ENCODE measurements at places on chromosomes 2 and 18.

DNA sequence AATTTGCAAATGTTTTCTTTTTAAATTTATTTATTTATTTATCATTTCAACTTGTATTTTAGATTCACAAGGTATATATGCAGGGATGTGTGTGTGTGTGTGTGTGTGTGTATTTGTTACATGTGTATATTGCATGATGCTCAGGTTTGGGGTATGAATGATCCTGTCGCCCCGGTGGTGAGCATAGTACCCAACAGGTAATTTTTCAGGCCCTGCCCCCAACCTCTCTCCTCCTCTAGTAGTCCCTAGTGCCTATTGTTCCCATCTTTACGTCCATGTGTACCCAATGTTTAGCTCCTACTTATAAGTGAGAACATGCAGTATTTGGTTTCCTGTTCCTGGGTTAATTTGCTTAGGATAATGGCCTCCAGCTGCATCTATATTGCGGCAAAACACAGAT lies 33.0 kb upstream of the KIF5C start:
- no peak for DNase-seq

DNA sequence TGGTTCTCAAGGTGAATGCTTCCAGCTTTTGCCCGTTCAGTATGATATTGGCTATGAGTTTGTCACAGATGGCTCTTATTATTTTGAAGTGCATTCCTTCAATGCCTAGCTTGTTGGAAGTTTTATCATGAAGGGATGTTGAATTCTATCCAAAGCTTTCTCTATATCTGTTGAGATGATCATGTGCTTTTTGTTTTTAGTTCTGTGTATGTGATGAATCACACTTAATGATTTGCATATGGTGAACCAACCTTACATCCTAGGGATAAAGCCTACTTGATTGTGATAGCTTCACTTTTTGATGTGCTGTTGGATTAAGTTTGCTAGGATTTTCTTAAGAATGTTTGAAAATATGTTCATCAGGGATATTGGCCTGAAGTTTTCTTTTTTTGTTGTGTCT lies 112.1 kb downstream of the MBD2 start:
- DNase-seq = peak; percentile 89

DNA sequence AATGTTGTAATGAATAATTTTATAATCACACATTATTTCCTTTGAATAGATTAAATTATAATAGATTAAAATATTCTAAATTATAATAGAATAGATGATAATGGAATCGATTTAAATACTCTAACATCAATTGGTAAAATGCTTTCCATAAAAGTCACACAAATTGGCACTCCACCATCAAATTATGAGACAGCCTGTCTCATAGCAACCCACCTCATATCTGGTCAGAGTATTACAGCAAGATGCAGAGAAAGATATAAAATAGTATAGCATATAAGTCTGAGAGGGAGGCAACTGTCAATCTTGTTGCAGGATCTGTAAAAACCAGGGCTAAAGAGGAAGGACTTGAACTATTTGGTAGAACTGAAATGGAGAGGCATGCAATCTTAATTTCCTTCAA lies 98.4 kb upstream of the NCKAP5 start:
- DNase-seq = no peak

- DNase-seq = no peak
These were observed 134.9 kb downstream of the SOX11 start for GRCh38 chr2:5826979-5827655.

DNA sequence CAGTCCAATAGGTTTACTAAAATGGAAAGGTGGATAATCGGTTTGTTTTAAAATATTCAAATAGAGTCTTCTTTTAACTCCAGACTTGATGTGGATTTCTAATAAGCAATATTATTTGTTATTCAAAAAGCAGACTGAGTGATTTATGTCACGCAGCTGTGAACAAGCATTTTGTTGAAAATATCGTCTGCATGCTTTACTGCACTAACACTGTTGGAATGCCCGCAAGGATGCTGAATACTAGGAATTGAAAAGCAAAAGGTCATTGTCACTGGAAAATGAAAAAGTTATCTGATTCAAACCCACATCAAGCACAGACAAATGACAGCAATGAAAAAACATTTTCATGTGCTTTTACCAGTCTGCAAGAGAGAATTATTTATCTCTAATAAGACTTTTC lies 31.1 kb downstream of the CHN1 start:
- DNase-seq = no peak

DNA sequence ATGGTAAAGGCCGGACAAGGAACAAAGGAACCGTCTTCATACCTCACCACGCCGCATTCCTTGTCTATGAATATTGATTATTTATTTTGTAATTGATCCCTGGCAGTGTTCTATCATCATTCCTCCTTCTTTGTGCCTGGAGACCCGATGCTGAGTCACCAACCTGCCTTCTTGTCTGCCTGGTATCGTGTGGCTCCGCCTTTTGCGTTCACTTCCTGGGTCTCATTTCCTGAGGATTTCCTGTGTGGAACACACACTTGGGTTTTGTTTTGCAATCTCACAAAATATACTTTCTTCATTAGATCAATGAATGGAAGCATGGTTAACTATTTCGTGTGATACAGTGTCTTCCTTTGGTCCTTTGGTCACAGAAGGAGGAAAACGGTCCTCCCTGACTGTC lies 95.5 kb upstream of the SNTG2 start:
- no peak for DNase-seq

GRCh38 chr2:100289020-100289419 lies 33.3 kb downstream of the LONRF2 start:
- no peak for DNase-seq

- no peak for DNase-seq
These were observed 158.5 kb downstream of the GALNT3 start for GRCh38 chr2:165635532-165635931.

GRCh38 chr2:4556135-4556896 lies 852.9 kb downstream of the DCDC2C start:
- no peak for DNase-seq

DNA sequence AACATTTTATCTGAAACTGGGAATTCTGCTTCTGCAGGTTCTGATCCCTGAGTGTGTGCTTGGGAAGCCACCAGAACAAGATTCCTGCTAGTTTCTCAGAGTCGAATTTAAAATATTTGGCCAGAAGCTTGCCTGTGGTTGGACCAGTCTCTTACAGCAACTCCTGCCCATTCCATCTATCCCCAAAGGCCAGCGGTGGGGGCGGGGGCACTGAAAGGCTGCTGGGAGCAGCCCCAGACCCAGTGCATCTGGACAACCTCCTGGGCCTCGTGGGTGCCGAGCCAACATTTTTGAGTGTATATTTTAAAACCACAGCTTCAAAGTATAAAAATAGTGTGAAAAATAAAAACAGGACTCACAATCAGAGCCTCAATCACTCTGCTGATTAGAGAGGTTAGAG lies 38.6 kb upstream of the ZFP36L2 start:
- DNase-seq = peak; percentile 53

GRCh38 chr2:46827274-46828134 lies 88.1 kb downstream of the MCFD2 start:
- peak; percentile 42 for DNase-seq

GRCh38 chr2:55001716-55002115 lies 48.5 kb downstream of the RTN4 start:
- no peak for DNase-seq

DNA sequence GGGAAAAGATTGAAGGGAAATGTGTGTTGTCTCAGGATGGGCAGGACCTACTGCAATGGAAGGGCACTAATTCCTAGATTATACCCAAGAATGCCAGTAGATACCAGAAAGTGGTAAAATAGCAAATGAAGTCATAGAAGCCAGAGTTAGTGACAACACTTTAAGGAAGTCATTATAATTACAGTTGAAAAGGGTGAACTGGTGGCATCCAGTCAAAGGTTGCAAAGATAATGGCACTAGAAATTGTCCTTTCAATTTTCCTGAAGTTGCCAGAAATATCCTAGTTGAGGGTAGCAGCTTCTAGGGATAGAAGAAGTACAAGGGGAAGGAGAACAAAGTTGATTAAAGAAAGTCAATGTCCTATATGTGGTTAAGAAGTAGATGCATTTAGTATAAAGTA lies 68.8 kb upstream of the GLS start:
- DNase-seq = no peak

DNA sequence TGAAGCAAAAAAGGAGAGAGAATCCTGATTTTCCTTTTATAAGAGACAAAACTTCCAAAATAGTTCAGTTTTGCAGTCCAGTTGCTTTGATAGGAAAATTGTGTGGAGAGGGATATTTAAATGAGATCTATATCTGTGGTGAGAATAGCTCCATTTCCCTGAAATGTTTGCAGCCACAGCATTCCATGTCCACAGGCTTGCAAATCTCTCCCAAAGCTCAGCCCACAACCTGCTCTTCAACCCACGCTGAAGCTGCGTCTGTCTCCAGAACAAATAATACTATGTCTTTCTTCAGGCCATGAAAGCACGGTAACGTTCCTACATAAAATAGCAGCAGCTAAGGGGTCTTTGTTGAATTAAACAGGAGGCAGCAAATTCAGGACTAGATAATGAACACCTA lies 31.8 kb downstream of the TMEM17 start:
- DNase-seq = no peak

- DNase-seq = no peak
These were observed 417.1 kb downstream of the SOCS6 start for GRCh38 chr18:70705831-70706416.

GRCh38 chr2:137493261-137493660 lies 471.0 kb upstream of the HNMT start:
- DNase-seq = no peak

DNA sequence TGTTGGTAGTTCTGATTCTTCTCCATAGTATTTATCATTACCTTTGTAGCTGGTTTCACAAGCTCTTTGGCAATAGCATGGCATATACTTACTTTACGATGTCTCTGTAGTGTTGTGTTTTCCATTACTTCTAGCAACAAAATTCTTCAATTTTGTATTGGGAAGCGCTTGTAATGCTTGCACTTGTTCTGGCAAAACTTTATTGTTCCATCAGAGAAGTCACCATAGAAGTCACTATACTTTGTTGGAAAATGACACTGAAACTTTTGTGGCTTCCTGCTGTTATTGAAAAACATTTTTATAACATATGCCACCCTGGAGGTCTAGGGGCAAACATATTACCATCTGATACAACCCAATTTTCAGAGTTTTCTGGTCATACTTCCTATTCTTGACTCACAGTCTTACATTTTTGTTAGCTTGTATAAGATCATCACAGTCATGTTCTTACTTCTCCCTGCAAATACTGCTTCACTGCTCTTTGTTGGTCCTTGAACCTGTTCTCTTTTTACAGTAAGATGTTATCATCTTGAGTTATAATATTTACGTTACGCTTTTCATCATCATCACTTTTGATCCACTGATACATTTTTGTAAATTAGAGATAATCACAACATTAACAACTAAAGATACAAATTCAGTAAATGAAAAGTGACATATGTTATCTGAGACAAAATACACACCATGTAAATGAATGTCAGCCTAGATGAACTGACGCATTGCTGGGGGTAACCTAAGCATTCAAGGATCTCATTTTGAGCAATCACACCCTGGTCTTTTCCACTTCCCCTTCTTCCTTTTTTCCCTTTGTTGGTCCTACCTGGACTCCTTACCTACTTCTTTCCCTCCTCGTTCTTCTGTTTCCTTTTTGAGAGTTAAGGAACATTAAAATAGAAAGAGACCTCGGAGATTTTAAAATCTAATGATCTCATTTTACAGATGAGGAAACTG lies 33.3 kb upstream of the CXCR4 start:
- no peak for DNase-seq

- no peak for DNase-seq
These were observed 22.9 kb downstream of the FAP start for GRCh38 chr2:162220368-162220767.

DNA sequence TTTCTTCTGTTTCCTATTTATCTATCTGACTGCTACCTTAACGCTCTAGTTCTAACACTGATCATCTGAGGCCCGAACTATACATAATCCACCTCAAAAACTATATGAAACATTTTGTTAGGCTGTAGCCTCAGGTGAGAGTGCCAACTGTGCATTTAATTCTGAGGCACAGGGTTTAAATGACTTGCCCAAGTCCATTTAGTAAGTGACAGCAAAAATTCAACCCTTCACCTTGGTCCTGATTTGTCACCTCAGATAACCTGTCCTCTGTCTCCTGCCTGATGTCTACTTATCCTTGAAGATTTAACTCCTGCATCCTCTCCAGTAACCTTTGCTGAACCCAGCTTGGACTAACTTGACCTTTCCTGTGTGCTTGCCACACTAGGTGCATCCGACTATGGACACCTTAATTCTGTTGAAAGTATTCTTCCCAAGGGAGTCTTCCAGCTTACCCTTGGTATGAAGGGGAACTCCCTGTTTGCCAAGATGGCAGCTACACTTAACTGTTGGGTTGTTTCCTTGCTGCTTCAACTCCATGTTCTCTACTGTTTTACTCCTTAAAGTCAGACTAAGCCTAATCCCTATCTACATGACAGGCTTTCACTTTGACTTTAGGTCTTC lies 23.5 kb downstream of the CD302 start:
- no peak for DNase-seq

DNA sequence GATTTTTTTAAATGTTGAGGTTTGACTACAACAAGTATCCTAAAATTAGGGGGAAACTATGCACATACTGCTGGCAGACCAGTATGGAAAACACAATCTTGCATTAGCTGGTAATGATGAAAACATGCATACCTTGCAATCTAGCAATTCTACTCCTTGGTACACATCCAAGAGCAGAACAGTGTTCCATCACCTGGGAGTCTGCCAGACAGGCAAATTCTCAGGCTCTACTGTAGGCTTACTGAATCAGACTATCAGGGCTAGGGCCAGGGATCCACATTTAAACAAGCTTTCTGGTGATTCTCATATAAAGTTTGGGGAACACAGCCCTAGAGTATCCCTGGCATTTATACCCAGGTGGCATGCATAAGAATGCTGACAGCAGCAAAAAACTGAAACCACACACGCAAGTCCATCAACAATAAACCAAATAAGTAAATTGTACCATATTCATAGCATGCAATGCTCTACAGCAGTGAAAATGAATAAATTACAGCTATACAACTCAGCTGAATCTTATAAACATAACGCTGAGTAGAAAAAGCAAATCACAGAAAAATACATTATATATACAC lies 13.6 kb downstream of the CDH2 start:
- DNase-seq = peak; percentile 83

DNA sequence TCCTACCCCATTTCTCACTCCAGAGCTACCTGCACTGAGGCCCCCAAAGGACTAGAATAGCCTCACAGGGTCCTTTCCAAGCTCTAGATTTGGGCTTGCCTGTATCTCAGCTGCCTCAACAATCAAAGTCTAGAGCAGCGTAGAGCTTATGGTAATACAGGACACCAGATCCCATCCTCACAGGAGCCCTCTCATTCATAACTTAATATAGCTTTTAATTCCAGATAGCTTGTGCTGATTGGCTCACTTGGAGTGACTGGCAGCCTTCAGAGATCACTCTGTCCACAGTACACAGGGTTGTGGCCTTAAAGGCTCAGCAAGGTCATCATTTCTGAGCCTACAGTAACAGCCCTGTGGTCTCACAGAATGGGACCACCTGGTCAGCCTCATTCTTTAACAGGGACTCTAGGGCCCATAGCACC lies 51.4 kb downstream of the ZFP36L2 start:
- DNase-seq = no peak

- no peak for DNase-seq
These were observed 25.3 kb upstream of the BZW1 start for GRCh38 chr2:200786423-200786822.

- peak; percentile 8 for DNase-seq
These were observed 456.7 kb downstream of the SOX11 start for GRCh38 chr2:6148882-6149281.

- no peak for DNase-seq
These were observed 382.2 kb upstream of the TRIB2 start for GRCh38 chr2:12334412-12334966.
